ENCODE measurements at places on chromosomes 3 and 15.

- no peak for DNase-seq
These were observed 532 bp downstream of the B4GALT4 start for GRCh38 chr3:119240101-119240590.

GRCh38 chr3:64349551-64349950 is 124.3 kb upstream of the PRICKLE2 start:
- DNase-seq: no peak

DNA sequence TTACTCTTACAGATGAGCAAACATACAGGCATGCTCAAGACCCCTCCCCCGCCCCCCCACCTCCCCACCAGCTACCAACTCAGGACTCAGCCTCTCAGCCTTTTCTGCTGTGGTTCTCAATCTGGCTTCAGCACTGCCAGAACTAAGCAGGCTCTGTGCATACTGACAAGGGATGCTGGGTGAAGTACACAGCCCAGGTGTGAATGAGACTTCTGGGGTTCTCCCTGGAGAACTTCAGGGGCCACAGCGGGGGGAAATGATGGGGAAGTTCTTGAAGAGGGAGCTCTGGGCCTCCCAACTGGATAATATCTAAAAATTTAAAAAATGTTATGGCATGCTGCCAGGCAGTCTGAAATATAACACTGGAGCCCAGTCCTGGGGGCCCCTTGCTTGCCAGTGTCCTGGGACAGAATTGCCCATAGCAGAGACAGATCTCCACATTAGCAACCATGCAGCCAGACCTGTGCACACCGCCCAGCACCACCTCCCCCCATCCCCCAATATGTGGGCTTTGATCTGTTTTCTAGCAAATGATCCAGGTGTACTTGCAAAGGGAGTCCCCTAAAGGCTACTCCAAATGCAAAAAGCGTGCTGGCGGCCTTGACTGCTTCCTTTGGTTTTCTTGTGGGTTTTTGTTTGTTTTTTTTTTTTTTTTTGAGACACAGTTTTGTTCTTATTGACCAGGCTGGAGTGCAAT is 41.4 kb downstream of the PGPEP1L start:
- no peak for DNase-seq

DNA sequence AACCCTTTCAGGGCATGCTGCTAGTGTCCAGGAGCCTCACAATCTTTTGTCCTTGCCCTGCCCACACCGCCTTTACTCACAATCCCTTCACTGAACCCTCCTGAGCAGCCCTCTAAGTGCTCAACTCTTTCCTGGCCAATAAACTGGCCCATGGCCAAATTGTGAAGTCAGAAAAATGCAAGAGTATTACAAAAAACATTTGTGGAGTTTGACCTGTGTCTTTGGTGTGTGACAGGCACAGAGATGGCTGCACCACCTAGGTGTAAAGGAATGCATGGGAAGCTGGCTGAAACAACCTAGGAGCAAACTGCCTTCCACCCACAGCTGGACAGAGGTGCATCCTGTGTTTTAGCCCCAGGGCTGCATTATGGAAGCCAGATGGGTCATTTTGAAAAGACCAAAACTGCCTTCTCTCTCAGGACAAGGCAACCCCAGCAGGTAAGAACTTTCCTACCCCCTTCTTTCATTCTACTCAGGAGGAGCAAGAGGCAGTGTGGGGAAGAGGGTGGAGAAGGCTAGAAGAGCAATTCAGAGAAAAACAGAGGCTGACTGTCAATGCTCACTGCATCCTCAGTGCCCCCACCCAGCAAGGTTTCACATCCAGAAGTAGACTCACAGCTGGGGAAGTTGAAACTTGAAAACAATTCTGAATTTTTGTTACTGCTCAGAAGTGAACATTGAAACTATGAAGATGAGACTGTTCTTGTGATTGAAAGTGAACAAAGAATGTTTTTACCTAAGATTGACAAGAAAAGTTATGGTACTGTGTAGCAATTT is 78.6 kb downstream of the TRIM42 start:
- no peak for DNase-seq

DNA sequence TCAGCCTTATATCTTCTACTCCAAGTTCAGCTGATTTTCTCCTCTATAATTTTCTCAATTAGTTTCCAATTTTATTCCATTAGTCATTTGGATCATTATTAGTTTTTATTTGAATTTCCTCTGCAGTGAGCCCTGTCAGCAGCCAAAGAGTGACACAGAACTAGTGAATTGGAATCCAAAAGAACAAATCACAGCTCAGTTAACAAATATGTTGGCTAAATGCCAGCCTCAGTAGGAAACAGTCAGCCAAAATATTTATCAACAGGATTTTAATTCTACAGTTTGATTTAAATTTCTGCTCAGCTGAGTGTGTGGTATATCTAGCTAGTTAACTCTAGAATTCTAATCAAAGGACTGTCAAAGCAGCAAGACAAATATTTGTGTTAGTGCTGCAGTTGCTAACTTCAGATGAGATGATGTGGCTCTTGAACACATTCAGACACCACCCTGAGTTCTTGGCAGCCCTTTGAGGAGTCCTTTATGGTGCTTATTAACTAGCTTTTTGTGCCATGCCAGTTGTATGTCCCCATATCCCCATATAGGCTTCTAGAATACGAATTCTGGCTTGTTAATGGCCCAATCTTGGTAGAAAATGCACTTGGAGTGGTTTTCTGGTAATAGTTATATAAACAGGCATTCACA is 194.5 kb downstream of the CPNE4 start:
- no peak for DNase-seq

DNA sequence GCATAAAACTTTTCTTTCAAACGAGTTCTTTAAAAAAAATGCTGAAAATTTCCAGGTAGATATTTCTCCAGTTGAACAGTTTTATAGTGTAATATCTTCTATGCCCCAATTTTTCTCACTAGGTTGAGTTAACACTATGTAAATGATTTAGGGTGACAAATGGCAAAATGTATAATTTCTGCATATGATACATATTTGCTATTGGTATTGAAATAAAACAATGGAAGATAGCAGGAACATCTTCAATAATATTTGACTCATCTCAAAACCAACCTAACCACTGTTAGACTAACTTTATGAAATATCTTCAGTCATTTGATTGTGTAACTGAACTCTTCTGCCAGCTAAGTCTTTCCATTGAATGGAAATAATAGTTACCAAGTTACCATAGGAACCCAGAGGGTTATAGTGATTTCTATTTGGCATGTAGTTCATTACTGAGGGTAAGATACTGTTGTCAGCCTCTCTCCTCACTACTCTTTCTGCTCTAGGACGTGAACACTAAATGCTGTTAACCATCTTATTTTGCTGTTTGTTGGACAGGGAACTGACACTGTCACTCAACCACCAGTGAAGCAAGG is 824.7 kb upstream of the NECTIN3 start:
- DNase-seq: no peak

DNA sequence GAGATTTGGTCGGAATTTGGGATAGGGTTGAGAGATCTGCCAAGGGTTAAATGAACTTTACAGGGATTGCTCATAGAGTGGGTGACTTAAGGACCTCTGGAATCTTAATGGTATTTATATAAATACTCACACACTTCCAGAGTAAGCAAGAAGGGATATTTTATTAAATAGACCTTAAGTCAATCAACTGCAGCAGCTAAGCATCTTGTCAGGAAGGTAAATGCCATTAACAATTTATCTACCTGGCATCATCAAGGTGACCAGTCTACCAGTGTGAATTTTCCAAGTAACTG is 123.9 kb downstream of the FEZF2 start:
- no peak for DNase-seq

- no peak for DNase-seq
These were observed 24.0 kb upstream of the TRH start for GRCh38 chr3:129950318-129951046.

DNA sequence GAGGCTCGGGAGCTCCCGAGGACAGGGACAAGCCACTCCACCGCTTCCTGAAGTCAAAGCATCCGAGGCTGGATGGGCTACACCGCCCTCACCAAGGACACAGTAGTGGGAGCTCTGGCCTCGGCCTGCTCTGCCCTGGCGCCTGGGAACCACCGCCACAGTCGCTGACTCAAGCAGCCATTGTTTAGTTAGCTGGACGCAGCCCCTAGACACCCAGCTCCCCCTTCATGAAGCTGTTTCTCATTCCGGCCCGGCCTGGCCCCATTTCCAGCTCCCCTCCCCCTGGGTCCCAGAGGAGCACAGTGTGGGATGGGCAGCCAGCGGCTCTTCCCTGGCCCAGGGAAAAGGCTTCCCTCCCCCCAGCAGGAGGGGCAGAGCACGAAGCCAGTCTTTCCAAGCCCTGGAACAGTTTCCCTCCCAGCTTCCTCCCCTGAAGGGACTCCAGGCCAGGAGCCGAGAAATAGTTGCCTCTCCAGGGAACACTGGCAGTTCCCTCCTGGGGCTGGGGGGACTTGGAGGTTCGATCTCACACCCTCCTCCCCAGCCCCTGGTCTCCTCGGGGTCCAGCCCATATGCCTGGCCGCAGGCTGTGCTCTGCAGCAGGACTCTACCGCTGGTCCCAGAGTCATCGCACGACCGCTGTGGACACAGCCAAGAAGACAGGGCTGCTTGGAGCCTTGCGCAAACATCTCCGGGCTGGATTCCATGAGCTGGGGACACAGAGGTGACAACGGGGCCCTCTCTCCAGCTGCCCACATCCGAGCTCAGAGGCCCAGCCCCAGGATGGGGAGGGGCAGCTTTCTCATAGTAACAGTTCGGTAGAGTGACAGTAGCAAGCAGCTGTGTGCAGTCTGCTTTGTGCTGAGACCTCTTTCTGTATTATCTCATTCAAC is 10.0 kb downstream of the PLXND1 start:
- DNase-seq: no peak

DNA sequence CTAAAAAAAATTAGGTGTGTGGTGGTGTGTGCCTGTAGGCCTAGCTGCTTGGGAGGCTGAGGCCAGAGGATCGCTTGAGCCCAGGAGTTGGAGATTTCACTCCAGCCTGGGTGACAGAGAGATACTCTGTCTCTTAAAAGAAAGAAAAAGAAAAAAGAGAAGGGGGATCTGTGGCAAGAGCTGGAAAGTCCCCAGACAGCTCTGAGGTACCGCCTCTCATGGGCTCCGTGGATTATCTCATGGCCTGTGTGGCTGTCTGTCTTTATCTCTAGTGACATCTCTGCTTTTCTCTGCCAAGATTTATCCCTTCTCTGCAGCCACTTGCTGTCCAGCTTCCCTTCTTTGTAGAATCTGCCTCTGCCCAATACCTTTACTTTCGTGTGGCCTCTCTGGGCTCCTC is 5.7 kb downstream of the EXOSC7 start:
- no peak for DNase-seq

- no peak for DNase-seq
These were observed 5.8 kb downstream of the APBA2 start for GRCh38 chr15:28891588-28891987.
